ENCODE measurements at places on chromosomes 6 and 20.

GRCh38 chr20:3447321-3447720 is 23.5 kb upstream of the ATRN start:
- DNase-seq = no peak

DNA sequence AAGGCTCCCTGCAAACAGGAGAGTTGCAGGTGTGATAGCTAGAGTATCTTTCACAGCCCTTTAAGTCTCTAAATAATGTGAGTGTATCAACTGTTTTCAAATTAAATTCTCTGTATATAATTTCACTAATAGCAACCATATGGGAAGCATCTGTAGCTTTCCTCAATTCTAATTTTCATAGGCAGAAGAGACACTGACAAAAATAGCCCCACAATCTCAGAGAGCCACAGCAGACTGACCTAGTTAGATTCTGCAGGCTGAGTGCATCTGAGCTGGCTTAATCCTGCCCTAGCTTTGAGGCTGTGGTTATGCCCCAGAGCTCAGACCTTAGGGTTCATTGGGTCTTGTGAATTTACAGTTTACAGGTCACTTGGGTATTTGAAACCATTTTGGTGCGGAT is 63.9 kb downstream of the MAP7 start:
- DNase-seq = no peak

DNA sequence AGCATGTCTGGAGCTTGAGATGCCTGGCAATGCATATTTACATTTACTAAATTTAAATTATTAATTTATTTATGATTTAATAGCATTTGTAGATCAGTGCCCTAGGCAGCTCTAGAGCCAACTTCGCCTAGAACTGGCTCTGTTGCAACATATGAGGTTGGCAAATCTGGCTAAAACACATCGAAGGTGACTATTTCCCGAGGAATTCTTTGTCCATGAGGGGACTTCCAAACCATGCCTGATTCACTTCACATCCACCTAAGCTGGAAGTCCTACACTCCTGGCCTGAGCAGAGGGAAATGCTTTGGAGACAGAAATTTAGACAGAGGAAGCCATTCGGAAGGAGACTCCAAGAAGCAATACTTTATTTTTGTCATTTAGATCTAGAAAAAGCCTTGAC is 211.0 kb upstream of the ARG1 start:
- DNase-seq = no peak

DNA sequence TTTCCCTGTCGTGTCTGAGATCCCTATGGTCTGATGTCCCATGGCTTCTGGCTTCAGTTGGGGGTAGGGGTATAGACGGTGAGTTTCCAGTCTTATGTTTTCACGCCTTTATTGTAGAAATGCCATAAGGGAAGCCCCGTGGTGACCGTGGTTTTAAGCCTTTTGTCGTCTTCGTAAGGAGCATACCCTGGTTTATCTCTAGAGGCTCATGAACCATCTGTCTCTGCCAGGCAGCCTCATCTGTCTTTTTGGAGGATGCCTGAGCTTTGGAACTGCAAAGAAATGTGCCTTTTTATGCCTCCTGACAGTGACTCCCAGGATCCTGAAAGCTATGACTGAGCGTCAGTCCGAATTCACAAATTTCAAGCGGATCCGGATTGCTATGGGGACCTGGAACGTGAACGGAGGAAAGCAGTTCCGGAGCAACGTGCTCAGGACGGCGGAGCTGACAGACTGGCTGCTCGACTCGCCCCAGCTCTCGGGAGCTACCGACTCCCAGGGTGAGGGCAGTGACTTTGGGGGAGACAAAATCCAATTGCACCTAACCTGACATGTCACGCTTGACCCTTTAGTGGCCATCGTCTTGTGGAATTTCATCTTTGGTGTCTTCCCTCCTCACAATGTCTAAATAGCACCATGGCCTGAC is 84.6 kb downstream of the SYNJ2 start:
- DNase-seq = peak; percentile 41

DNA sequence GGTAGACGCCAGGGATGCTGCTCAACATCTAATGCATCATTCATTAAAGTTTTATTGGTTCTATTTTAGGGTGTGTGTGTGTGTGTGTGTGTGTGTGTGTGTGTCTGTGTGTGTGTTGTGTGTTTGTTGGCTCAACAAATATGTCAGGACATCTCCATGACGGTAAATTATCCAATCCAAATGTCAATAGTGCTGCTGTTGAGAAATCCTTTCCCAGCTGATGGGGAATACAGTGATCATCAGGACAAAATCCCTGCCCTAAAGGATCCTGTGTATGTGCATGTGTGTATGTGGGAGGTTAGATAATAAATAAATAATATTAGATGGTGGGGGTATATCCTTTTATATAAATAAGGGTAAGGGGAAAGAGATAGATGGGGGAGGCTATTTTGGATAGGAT is 59.6 kb downstream of the RNF144B start:
- DNase-seq = no peak

DNA sequence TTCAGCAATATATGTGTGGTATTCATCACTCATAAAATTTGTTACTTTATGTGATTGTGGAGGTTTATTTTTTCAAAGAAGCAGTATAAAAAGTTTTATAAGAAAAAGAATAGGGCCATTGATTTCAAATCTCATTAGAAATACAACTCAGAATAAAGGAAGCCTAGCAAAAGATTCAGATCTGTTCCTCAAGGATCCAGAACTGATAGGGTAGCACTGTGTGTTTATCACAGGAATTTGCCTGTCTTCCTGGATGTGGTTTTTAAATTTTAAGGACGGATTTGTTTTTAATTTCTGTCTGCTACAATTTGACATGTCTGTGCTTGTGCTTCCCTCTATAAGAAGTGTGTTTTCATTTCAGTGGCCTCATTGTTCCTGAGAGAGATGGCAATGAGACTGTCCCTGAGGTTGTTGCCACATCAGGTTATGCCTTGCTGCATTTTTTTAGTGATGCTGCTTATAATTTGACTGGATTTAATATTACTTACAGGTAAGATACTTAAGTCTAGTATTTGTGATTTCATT is 74.6 kb downstream of the ATRN start:
- DNase-seq = no peak

- DNase-seq = peak; percentile 18
Observed at GRCh38 chr6:167513778-167514177, 188.9 kb downstream of the TTLL2 start.

DNA sequence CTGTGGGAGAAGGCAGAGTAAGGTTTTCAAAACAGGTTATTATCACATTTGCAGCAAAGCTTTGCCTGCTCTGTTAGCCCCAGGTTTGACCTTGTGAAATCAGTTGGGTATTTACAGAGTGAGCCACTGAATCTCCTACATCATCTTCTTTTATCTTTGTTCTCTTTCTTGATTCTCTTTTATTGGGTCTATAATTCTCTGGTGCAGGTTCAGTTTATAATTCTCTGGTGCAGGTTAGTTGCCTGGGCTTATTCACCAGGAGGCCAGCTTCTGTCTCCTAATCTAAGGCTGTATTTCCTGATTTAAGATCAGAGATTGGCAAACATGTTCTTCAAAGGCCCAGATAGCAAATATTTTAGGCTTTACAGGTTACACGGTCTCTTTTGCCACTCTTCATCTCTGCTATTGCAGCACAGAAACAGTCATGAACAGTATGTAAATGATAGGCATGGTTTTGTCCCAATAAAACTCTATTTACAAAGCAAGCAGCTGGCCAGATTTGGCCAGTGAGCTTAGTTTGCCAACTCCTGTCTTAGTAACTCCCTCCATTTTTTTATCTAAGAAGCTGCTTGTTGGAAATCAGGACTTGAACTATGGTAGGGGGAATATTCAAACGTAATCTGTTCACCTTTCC is 205.0 kb upstream of the RIMS1 start:
- no peak for DNase-seq

GRCh38 chr20:49990271-49990720 is 7.5 kb downstream of the SNAI1 start:
- no peak for DNase-seq

DNA sequence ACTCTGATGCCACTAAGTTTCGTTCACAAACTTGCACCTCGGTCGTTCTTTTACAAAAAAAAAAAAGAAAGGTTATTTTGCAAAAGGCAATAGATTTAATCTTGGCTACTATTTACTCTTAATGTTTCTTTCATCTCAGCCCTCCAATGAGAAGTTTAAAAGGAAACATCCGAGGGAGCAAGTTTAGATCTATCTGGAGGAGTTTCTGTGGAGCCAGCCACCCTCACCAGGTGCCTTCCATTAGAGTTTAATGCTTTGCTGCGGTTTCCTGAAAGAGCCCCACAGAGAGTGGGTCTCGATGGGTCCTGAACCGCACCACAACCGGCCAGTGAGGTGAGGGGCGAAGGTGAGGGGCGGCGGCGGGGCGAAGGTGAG is 632 bp downstream of the PRKN start:
- DNase-seq = no peak

DNA sequence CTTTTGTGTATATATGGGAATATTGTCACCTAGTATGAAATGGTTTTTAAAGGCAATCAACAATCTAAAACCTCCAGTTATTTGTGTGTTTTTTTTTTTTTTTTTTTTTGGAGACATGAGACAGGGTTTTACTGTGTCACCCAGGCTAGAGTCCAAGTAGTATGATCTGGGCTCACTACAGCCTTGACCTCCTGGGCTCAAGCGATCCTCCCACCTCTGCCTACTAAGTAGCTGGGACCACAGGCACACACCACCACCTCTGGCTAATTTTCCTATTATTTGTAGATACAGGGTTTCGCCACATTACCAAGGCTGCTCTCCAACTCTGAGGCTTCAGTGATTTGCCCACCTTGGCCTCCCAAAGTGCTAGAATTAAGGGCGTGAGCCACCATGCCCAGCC is 349.9 kb downstream of the UTRN start:
- no peak for DNase-seq

GRCh38 chr6:149766156-149766769 is 16.7 kb downstream of the PCMT1 start:
- peak; percentile 35 for DNase-seq

- DNase-seq = peak; percentile 77
Observed at GRCh38 chr6:87700397-87701343, 1.4 kb downstream of the AKIRIN2 start.

GRCh38 chr6:26501482-26501986 is 1.4 kb downstream of the BTN1A1 start:
- no peak for DNase-seq

DNA sequence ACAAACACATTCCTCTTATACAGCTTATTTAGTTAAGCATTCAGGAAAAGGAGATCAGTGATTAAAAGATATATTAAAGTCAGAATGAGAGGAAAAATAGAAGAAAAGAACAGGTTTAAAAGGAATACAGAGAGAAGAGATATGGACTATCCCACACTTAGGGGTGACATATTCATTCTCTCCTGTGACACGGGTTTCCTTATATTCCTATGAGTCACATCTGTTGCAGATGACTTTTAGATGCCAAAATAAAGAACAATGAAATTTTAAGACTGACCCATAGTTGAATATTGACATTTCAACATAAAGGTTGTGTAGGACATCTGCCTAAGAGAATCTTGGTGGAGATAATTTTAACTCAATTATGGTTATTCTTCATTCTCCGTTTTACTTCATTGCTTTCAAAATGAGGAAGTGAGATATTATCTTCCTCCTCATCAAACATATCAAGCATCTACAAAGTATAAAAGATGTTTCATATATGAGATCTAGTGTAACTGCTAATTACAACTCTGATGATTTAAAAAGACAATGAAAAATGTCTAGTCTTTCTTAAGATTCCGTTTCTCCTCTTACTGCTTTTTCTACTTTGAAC is 1336.7 kb upstream of the CITED2 start:
- DNase-seq = peak; percentile 28

GRCh38 chr20:32841174-32841573 is 17.5 kb upstream of the EFCAB8 start:
- DNase-seq = no peak

DNA sequence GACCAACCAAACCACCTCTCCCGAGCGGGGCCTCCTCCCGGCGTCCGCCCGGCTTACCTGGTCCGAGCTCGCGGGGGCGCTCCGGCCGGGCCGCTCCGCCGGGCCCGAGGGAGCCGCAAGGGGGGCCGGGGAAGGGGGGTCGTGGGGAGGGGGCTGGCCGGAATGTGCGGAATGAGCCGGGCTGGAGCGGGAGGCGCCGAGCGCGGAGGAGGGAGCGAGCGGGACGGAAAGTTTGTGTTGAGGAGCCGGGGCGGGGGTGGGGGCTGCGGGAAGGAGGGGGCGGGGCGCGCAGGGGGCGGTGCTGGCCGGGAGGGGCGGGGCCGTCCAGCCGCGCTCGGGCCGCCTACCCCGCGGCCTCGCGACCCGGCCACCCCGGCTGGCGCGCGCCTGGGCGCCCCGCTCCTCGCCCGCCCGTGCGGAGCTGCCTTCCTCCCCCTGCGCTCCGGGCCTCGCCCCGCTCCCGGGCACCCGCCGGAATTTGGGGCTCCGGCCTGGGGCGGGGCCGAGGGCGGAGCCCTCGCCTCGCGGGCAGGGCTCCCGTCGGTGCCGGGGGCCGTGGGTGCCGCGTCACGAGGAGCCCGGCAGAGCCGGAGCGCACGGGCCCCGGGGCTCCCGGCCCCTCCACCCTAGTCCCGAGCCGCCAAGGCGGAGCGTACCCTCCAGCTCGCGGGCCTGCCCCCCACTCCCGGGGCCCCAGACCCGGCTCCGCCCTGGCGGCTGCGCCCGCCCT is at the start of gene TEAD3:
TEAD3 (minus strand) TSS at position 239 of the 730 bp plus-strand sequence.
- no peak for DNase-seq

DNA sequence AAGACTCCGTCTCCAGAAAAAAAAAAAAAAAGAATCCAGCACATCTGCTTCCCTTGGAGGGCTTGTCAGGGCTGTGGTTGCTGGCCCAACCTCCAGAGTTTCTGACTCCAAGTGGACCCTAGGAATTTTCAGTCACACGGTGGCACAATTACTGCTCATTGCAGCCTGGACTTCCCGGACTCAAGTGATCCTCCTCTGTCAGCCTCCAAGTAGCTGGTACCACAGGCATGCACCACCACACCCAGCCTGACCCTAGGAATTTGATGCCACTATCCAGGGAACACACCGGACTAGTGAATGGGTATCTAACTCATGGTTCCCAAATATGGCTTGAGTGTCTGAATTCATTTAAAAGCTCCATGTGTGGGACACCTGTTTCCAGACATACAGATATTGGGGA is 9.8 kb upstream of the MAPRE1 start:
- no peak for DNase-seq

GRCh38 chr20:33789109-33789857 is 21.9 kb upstream of the CHMP4B start:
- no peak for DNase-seq

- no peak for DNase-seq
Observed at GRCh38 chr20:58661598-58662473, 10.8 kb downstream of the STX16 start.

GRCh38 chr6:105774247-105774646 is 311.9 kb upstream of the PRDM1 start:
- DNase-seq = no peak

- no peak for DNase-seq
Observed at GRCh38 chr6:113825781-113826180, 31.4 kb upstream of the MARCKS start.

DNA sequence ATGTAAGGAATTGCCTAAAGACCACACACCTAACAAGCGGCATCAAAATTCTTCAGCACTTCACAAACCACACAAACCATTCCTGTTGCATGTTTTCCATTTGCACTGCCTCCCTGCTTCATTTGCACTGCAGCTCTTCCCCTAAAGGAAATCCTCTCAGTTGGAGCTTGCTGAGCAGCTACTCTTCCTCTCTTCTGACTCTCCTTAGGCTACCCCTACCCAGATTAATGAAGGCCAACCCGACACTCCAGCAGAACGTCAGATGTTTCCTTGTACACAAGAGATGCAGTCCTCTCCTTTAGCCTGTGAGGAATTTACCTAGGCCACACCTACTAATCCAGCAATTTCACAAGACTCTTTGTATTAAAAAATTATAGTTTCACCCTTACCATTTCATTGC is 8.1 kb downstream of the BEND6 start:
- DNase-seq = no peak
